T-cell (primary cell): ENCODE measurements at places on chromosomes 13 and 19.

DNA sequence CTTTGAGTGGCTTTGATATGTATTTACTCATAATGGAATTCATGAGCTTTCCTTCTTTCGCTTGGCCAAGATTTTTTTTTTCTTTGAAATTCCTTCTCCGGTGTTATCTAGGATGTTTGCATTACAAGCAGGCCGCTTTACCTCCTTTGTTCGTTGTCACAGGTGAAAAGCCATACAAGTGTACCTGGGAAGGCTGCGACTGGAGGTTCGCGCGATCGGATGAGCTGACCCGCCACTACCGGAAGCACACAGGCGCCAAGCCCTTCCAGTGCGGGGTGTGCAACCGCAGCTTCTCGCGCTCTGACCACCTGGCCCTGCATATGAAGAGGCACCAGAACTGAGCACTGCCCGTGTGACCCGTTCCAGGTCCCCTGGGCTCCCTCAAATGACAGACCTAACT, 16.7 kb downstream of the KLF5 start:
- DNase-seq = no peak

- peak; percentile 99 for DNase-seq
These were observed at the start of gene GADD45B for GRCh38 chr19:2475702-2476450. TSS of gene GADD45B (plus strand) at chr19:2476127. CDS start at chr19:2476359, 232 bp downstream.

DNA sequence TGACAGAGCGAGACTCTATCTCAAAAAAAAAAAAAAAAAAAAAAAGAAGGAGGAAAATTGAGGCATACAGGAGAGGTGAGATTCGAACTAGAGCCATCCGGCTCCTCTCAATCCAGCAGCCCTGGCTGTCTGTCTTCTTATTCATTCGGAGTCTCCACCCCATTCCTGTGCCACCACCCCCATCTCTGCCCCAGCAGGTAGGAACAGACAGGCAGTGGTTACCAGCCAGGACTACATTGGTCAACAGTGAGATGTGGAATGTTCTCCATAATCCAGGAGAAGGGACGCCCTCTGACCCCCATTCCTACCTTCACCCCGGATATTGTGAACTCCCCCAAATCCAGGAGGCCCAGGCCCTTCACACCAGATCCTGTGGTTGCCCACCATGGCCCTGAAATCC, 6.6 kb upstream of the S1PR2 start:
- no peak for DNase-seq

DNA sequence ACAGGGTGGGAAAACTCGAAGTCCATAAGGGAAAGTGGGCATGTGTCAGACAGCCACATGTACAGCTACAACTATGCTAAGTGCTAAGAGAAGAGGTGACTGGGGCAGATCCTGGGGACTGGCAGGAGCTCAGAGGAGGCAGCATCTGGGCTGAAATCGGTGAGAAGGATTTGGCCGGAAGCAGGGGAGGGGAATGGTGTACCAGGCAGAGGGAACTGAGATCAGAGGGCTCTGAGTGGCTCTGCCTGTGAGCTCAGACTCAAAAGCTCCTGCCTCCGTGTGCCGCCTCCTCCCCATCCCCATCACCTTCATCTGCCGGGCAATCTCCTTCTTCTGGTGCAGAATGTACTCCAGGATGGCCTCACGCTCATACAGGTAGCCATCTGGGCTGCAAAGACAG, 21.8 kb downstream of the NOSIP start:
- peak; percentile 35 for DNase-seq

DNA sequence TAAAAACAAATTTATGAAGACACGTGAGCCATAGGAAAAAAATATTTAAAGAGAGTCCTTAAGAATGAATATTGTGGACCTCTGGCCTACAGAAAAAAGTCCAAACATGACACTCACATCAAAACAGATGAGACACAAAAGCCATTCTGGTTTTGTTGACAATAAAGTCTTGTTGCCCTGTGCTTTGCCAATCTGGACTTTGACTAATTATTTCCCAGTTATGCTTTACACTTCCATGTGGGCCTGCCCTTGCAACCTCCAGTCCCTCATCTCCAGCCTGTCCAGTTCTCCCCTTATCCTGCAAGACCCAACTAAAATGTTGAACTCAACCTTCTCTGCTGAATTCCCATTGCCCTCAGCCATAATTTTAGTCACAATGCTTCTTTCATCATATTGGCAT, 184.5 kb upstream of the SERP2 start:
- no peak for DNase-seq
